ENCODE measurements at places on chromosomes 13 and 19.

GRCh38 chr13:38046049-38046376 lies 176.4 kb upstream of the TRPC4 start:
- no peak for DNase-seq

- DNase-seq = no peak
Measured at GRCh38 chr13:35198613-35199200, 256.6 kb downstream of the NBEA start.

DNA sequence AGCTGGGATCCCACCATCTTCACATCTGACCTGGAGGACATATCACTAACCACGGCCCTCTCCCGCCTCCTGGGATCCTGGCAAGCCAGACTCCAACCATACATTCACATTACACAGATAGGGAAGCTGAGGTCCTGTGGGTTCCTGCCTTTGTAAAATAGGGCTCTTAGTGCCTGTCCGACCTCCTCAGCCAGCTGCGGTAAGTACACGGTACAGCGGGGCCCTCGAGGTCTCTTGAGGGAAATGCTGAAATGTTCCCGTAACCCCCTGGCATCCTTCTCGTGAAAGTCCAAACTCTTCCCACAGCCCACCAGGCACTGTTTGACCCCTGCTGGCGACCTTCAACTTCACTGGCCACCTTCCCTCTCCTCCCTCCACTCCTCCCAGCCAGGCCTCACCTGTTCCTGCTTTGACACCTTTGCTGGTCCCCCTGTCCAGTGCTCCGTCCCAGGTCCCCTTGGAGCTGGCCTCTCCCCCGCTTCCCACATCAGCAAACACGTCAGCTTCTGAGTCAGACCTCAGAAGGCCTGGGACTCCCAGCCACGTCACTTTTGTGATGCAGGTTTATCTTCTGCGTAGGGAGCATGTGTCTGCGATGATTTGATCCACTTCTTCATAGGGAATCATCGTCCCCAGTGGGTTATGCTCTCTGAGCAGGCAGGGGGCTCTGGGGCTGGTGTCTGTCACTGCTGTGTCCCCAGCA lies 8.8 kb upstream of the GNG7 start:
- no peak for DNase-seq

- no peak for DNase-seq
Measured at GRCh38 chr13:91724591-91724990, 326.2 kb downstream of the GPC5 start.

DNA sequence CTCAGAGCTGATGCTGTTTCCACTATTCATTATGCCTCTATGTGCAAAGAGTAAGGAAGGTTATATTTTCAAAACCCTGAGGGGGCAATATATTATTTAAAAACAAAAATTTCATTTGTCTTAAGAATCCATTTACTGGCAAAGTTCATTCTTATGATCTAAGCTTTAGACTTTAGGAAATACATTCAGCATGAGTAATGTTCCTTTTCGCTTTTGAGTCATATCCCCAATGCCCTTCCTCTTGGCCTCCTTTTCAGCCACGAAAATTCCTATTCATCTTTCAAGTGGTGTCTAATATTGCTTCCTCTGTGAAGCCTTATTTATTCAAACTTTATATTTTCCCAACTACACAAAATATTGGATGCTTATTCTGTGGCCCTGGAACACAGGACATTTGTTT lies 1317.0 kb downstream of the PCDH9 start:
- DNase-seq = no peak

- no peak for DNase-seq
Measured at GRCh38 chr13:26011996-26012821, 39.6 kb downstream of the SHISA2 start.

GRCh38 chr13:38743466-38743865 lies 56.6 kb downstream of the FREM2 start:
- DNase-seq = no peak

DNA sequence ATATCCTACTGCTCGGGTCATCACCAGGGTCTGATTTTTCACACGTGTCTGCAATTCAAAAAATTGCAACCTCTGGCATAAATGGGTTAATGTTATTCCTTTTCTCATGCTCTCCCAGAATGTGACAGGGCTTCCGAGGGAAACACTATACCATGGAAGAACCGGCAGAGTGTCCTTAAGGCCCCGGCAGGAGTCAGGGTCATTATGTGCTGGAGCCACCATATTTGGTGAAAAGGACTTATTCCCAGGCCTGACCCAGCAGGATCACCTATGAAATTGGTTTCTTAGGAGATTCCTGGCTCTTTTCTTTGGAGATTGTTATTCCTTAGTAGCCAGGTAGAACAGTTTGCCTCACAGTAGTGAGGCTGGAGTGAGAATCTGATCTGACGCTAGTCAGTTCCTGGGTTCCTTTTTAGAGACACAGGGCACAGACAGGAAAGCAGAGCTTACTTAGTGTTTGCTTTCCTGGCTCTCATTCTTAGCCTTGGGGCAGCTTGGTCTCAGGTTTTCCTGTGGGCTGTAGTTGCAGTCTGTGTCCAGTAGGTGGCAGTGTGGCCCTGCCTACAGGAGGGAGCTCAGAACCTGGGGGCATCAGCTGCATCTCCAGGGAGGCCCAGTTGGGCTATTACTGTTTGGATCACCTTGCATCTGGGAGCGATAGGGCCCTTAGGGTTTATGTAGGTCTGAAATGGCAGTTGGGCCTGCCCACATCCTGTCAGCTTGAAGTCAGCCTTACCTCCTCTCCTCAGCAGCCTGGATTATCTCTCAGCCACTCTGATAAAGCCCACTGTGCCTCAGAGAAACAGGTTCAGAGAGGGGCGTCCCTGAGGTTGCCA lies 12.4 kb downstream of the SNRNP70 start:
- DNase-seq = peak; percentile 70

GRCh38 chr13:103884101-103884723 lies 818.0 kb upstream of the SLC10A2 start:
- DNase-seq = no peak

GRCh38 chr19:15631817-15632216 lies 8.9 kb upstream of the CYP4F3 start:
- DNase-seq = no peak

DNA sequence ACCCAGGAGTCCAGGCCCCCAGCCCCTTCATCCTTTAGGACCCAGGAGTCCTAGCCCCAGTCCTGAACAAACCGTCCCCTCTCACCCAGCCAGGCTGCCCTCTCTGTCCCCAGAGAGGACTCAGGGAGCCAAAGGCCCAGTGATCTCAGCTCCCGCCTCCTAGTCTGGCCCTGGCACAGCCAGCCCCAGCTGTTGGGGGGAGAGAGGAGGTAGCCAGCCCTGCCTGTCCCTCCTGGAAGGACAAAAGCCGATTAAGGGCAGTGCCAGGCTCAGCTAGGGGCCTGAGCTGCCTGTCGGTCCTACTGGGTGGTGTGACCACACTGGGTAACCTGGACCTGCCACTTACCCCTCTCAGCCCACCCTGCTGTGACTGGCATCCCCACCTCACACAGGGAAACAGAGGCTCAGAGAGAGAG lies 14.5 kb downstream of the LIPE start:
- DNase-seq = no peak

GRCh38 chr19:35882114-35882832 lies 13.9 kb downstream of the APLP1 start:
- DNase-seq = no peak

- no peak for DNase-seq
Measured at GRCh38 chr13:113196970-113197737, 11.3 kb downstream of the PCID2 start.

- no peak for DNase-seq
Measured at GRCh38 chr19:42199440-42200115, 17.9 kb downstream of the DEDD2 start.

DNA sequence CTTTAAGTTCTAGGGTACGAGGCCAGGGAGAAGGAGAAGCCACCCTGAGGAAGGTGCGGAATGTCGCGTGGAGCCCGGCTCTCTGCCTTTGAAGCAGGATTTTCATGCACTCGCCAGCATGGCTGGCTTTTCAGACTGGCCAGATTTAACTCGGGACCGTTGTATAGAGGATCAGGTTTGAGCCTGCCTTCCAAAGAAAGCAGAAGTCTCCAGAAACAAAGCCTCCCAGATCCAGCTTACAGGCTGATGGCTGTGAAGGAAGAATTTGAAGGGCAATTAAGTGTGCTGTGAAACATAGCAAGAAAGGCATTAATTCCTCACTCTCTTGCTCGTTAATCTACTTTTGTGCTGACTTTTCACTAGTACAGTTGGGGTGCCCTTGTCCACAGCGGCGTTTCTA lies 140.2 kb downstream of the SOX1 start:
- DNase-seq = no peak

- no peak for DNase-seq
Measured at GRCh38 chr19:15633082-15633835, 7.4 kb upstream of the CYP4F3 start.

DNA sequence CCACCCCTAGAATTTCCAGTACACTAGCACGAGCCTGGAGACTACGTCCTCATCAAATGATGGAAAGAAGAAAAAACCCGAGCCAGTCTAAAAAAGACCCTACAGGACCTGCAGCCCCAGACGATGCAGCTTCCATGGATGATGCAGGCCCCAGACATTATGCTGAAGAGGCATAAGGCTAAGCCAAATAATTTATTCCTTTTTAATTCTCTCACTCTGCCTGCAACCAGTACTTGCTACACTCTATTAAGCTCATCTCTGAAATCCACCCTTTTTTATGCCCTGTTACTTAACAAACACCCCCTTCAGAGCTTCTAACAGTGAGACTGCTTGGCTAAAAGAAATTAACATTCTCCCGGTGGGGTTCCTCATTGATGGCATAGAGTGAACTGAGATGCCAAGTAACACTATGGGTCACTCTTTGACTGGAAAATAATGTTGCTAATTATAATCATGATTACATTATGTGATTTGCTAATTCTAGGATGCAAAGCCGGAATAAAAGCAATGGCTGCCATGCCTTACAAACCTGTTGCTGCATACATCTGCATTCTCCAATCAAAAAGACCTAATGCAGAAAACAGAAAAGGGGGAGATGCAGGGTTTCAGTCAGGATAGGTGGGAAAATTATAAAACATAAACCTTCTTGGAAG lies 1462.4 kb downstream of the UQCRFS1 start:
- DNase-seq = no peak
